ENCODE measurements at places on chromosomes 1 and 21.
A peak's percentile ranks its signal among the peaks of the same experiment; 100 is the strongest.

DNA sequence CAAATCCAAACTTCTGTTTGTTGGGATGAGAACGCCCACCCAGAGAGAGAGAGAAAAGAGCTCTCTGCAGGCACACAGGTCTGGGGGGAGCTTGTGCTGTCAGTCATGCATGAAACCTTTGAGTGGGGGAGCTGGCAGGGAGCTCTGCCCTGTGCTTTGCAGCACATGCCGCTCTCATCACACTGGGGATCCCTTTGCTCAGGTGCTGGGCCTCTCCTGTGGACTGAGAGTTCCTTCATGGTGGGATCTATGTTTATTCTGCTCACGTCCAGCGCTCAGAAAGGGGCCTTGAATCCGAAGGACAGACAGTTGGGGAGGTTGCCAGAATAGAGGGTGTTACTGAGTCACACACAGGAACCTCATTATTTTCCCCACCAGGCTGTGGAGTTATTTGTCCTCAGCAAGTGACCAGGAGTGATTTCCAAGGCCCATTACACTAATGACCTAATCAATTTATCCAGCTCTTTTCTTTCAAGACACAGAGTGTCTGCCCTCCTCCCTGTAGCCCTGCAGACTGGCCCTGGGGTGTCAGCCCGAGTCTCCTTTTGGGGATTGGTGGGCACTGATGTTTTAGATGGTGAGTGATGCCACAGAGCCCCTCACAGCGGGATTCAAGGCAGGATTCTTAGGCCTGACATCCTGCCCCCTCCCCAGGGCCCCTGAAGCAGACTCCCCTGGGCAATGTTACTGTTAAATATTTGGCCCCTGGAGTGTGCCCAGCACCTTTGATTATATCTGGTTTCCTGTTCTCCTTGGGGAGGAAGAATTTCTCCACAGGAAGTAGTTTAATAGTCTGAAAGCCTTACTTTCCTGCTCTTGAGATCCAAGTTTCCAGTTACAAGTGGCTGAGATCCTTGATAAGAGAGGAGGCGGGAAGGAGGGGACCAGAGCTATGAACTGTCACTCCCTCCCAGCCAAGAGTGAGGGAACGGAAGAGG is 22.3 kb downstream of the MYBPH start:
- no peak for DNase-seq

DNA sequence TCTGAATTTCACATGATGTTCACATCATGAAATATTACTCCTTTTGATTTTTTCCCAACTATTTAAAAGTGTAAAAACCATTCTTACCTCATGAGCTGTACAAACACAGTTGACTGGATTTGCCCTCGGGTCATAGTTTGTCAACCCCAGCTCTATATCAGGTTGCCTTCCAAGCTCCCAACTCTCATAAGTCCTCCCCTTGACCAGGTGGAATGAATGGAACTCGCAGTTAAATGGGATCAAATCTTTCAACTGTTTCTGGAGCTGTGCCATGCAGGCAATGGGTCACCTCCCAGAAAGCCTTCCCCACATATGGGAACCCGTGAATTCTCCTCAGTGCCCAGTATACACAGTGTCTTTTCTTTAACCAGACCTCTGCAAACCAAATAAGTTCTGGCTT is 169.8 kb upstream of the FOXD3 start:
- peak; percentile 34 for DNase-seq

DNA sequence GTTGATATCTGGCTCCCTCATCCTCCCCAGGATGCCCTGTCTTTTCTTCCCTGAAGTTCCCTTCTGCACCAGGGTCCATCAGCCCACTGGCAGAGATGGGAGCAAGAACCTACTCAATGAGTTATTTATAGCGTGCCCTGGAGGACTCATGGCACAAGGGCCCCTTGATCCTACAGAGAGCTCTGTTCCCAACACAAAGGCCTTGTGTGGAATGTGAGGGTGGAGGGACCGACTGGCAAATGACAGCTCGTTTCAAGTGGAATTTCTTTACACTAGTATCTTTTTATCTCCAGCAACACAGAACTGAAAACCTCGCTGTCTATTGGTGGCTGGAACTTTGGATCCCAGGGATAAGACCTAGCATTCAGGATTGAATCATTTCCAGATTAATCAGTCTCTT is 22.4 kb downstream of the CHI3L2 start:
- no peak for DNase-seq

DNA sequence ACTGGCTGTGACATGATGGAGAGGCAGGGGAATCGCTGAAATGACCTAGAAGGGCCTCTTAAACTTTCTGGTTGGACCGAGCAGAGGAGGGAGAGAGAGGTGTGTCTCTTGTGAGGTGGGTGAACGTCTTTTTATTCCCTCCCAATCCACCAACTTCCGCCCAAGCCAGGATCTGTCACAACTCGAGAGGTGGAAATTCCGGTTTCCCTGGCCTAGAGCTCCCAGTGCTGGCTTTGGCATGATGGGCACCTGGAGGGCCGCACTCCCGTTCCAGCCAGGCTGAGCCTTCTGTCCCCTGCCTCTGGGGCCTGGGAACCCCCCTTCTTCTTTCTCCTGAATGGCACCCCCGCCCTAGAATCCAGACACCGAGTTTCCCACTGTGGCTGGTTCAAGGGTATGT is at the start of gene SEMA4A:
TSS of gene SEMA4A (plus strand) at position 224 of the 400 bp plus-strand sequence. CDS start 994 bp downstream, outside the sequence.
- DNase-seq: no peak

- no peak for DNase-seq
Observed at GRCh38 chr1:233868461-233868860, 36.0 kb upstream of the SLC35F3 start.

GRCh38 chr1:198893763-198894444 is 255.1 kb downstream of the PTPRC start:
- no peak for DNase-seq

DNA sequence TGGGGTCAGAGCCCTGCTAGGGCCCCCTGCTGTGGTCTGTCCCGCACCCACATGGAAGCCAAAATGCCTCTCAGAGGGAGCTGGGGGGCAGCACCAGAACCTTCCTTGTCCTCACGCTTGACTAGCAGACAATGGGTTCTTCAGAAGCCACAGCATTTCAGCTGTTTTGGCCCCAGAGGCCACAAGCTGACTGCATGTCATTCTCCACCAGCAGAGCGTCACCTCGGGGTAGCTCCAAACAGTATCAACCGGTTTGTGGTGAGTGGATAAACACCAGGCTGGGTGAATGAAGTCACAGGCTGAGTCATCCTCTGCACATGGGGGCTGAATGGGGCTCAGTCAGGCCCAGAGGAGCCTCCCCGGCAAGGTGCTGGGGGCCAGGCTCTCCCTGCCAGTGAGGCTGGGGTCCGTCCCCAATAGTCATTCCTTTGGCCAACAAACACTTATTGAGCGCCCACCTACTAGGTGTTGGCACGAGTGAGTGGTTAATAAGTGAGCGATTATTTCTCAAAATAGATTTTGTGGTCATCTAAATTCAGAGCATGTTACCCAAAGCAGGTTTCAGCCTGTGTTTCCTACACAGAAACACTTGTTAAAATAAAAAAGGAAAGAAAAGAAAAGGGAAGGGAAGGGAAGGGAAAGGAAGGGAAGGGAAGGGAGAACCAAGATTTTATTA is 9.1 kb downstream of the OLIG1 start:
- DNase-seq: peak; percentile 95

- peak; percentile 53 for DNase-seq
Observed at GRCh38 chr1:41664861-41665640, 180.6 kb upstream of the EDN2 start.

DNA sequence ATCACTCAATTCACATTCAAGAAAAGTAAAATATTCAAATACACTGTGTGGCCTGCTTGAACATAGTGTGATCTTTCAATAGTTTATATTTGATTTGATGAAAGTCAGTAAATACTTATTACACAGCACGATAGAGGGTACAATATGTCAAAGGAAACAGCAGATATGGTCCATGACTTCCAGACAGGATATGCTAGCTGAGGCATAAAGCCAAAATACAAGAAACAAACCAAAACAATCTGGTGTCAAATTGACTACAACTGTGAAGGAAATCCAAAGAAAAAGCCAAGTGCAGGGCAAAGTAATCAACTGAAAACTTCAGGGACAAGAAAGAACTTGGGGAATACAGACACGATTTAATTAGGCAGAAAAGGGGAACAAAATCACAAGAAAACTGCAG is 19.3 kb downstream of the RRAGC start:
- DNase-seq: no peak

- DNase-seq: no peak
Observed at GRCh38 chr1:70361727-70362398, 7.3 kb upstream of the ANKRD13C start.

- no peak for DNase-seq
Observed at GRCh38 chr1:168291222-168291837, 10.7 kb downstream of the TBX19 start.

DNA sequence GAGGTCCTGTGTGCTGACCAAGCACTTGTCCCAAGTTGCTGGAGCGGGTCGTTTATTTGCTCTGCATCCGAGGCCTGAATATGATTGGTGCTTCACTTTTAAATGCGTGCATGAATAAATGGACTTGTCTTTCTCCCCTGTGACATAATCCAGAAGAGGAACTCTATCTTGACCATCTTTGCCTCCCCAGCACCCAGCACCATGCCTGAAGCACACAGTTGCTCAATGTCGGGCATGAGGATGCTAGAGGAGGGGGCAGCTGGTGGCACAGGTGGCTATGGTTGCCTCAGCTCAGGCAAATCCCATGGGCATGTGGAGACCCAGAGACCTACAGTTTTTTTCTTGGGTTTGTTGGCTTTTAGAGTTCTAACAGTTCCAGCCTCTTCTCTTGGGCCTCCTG is 142.6 kb downstream of the KAZN start:
- no peak for DNase-seq

GRCh38 chr1:156612666-156613065 is 6.5 kb upstream of the HAPLN2 start:
- no peak for DNase-seq

GRCh38 chr1:86382878-86383277 is 13.2 kb downstream of the ODF2L start:
- no peak for DNase-seq

GRCh38 chr1:67110352-67110751 is 24.4 kb downstream of the C1orf141 start:
- no peak for DNase-seq

GRCh38 chr1:221810406-221810805 is 68.5 kb upstream of the DUSP10 start:
- DNase-seq: no peak

- DNase-seq: no peak
Observed at GRCh38 chr1:161089251-161089924, at the start of gene NECTIN4. TSS of gene NECTIN4 (minus strand) at chr1:161089558. CDS start at chr1:161089296, 262 bp downstream.

- no peak for DNase-seq
Observed at GRCh38 chr1:227732586-227733308, 2.4 kb downstream of the JMJD4 start.

GRCh38 chr1:5475572-5475971 is 516.7 kb downstream of the NPHP4 start:
- DNase-seq: no peak

- no peak for DNase-seq
Observed at GRCh38 chr21:42905195-42905594, 12.1 kb downstream of the NDUFV3 start.

DNA sequence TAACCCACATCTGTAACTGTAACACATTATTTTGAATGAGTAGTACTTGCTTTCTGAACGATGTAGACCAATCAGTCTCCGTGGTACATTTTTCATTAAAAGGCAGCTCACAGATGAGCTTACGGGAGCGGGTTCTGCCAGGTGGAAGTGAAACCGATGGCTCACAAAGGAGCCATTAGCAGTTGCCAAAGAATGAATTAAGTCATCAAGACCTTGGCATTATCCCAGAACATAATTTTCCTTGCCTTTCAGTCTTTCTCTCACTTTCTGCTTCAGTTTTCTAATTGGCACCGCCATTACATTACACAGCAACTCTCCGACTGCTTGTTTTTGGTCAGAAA is 33.5 kb upstream of the UTS2 start:
- DNase-seq: no peak

DNA sequence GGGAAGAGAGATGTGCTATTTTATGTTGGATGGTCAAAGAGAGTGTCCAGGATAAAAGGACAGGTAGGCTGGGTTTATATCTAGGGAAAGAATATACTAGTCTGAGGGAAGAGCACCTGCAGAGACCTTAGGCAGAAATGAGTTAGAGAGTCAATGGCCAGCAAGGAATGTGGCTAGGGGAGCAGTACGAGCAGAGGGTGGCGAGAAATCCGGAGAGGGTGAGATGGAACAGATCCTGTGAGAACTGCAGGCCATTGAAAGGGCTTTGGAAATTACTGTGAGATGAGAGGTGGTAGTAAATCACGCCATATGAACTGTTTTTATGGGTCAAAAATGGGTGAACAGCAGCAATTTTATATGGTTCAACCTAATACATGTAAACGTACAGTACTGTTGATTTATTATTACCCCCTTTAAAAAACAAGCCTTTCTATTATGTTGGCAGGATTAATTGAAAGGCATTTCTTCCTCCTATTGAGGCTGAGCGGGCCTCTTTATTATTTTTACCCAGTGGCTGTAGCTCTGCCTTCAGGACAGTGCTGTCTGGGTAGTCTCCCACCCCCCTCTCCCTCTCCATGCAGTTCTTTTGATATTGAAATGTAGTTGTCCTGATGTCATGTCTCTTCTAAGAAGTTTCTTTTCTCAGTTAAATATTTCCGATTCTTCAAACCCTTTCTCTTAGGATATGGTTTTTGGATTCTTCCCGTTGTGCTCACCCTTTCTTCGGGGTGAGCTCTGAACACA is 75.2 kb upstream of the CD1D start:
- no peak for DNase-seq

DNA sequence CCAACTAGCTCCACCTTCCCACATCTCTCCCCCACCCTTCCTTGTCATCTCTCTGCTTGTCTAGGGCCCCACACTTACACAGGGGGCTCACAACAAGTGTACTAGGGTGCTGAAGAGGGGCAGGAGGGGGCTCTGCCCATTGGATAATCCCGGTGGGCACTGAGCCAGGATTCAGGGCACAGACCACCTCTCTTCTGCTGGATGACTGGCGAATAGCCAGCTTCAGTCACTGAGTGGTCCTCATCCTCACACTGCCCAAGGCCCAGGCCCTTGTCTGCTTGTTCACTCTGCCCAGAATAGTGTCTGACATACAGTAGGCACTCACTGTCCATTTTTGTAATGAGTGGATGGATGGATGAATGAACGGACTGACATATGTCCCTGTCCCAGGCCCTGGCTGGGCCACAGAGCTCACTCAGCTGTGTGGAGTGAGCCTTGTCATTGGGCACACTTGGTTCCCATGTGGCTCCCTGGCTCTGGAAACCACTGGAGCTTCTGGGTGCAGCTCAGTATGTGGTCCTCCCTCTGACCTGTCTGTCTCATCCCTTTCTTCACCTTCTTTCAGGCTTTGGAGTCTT is 36.6 kb downstream of the FOXO6 start:
- DNase-seq: no peak

DNA sequence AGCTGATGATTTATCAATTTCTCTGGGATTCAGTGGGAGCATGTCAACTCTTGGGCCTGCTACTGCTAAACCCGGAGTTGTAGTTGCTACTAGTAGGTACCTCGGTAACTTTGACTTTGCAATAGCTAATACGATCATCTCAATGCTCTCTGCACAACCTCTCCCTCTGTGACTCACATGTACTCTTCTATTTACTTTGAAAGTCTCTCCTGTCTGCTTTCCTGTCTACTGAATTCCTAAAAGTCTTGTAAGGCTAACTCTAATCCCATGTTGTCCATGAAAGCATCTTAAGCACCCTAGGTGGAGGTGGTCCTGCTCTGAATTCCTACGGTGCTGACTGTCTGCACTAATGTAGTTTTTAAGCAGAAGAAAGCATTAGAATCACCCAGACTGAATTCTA is 29.3 kb downstream of the SLC9C2 start:
- no peak for DNase-seq

- DNase-seq: no peak
Observed at GRCh38 chr1:165290148-165290547, 66.4 kb downstream of the LMX1A start.
